Stimulated activated CD4-positive, alpha-beta T cell treated with anti-CD3 and anti-CD28 coated beads, TNF-alpha, amount 100 ng/mL, for 1 hour (primary cell): ENCODE measurements at places on chromosomes 3 and 15.

- no peak for DNase-seq
These were observed 63.3 kb upstream of the SEC61A1 start for GRCh38 chr3:127988770-127989557.

DNA sequence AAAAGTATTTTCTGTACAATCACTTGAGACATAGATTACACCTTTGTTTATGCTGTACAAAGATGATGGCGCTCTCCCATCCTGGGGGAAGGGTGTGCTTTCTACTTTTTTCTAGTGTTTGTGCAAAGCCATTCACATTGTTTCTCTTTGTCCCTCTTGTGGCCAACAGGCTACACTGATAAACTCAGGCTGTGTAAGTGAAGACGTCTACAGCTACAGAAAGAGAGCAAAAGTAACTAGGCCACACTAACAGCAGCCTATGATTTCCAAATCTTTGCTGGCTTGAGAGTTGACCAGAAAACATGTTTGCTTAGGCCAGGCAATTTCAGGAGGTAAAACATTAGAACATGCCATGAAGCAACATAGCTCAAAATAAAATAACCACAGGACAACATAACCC lies 75.1 kb downstream of the FOXB1 start:
- no peak for DNase-seq

GRCh38 chr15:76932135-76932966 lies 802 bp downstream of the RCN2 start:
- DNase-seq: peak; percentile 3

GRCh38 chr3:55895897-55896566 lies 408.9 kb upstream of the WNT5A start:
- no peak for DNase-seq

GRCh38 chr3:50236484-50237132 lies 604 bp downstream of the GNAI2 start:
- DNase-seq: no peak

- no peak for DNase-seq
These were observed 159.0 kb upstream of the IL12A start for GRCh38 chr3:159829539-159830227.

DNA sequence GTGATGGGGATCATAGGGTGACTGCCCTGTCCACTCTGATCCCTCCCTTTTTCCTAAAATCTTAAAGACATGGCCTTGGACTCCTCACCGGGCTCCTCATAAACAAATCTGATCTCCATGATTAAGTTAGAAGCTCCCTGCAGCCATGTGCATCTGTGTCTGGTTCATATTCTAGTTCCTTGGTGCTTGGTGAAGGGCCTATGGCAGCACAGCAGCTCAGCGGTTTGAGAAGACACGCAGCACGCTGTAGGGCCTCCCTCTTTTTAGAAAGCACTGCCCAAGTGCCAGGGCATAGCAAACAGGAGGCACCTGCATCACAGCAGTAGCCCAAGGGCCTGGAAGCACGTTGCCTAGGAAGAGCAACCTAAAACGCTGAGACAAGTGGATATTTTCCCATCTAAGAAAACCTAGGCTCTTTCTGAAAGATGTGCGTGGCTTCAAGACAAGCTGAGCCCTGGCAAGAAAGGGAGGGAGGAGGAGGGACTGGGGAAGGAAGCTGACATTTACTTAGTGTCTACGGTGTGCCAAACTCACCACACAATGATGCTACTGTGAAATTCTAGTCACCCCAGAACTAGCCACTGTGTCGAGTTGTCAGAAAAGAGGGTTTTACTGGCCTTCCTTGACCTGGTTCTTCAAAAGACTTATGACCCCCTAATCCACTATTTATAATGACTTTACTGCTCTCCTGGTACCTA lies 14.9 kb upstream of the ULK3 start:
- DNase-seq: no peak

DNA sequence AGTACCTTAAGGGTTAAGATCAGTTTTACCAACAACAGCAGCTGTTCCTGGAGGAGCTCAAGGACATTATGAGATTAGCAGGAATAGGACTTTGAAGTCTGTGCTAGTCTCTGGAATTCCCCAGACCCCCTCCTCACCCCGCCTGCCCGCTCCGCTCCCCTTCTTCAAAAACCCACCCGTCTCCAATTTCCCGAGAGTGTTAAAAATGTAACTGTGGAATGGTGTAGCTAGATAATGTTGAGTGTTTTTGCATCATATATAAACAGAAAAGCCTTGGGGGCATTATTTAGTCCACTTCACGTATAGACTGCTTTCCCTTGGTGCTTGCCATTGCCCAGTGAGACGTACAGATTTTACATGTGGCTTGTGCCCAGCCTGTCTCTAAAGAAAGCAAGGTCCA lies 65.0 kb upstream of the SEMA6D start:
- no peak for DNase-seq

DNA sequence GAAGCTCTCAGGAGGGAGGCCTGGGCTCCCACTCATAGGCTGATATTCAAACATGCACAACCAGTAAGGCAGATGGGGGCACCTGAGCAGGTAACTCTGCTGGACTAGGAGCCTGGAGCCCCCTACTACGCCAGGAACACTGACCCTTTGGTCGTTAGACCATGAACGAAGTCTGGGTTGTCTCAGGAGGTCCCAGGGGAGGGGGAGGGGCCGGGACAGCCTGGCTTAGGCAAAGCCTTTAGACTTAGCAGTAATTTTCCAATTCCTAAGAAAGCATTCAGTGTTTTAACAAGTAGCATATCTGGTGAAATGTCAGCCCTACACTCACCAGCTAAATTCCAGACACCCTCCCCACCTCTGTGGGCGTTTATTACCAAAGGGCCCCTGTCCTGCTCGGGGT lies 67.4 kb upstream of the ST8SIA2 start:
- no peak for DNase-seq
